ENCODE measurements at places on chromosomes 11 and 22. TPM values are rescaled to one million over a fixed set of nuclear protein-coding genes. Genes with fewer than 3 reads are reported as not detected.
A peak's percentile ranks its signal among the peaks of the same experiment; 100 is the strongest.

NCAPH2 gene
- 92.0 TPM for total RNA-seq

MS4A15 gene
- not detected for total RNA-seq

IFTAP gene
- 17.1 TPM for total RNA-seq

AIFM3 gene
- 3.1 TPM for total RNA-seq

SLC3A2 gene
- 410 TPM for total RNA-seq

OR5B12 gene
- total RNA-seq = not detected

BEST1 gene
- total RNA-seq = 1.1 TPM

DKK3 gene
- total RNA-seq = 11.9 TPM

HORMAD2 gene
- total RNA-seq = not detected

APOL4 gene
- total RNA-seq = 4.3 TPM

HSPB2 gene
- total RNA-seq = not detected

- no peaks in the 10 kb centered on the region for H3K27me3 ChIP-seq
- no peak overlapping the region for H3K4me3 ChIP-seq
- H3K36me3 ChIP-seq = no peaks in the 10 kb centered on the region
- H3K4me1 ChIP-seq = peaks cover 28% of the 10 kb centered on the region
- no peak for DNase-seq
Observed at GRCh38 chr22:30436196-30436595, 10.6 kb downstream of the MTFP1 start.

- H3K27ac ChIP-seq = no peak overlapping the region
- H3K4me3 ChIP-seq = no peak overlapping the region
- H3K4me1 ChIP-seq = no peaks in the 10 kb centered on the region
- H3K27me3 ChIP-seq = no peaks in the 10 kb centered on the region
- no peak for DNase-seq
- H3K36me3 ChIP-seq = peaks cover 60% of the 10 kb centered on the region
Observed at GRCh38 chr11:3685923-3686322, 14.7 kb upstream of the CHRNA10 start.

GRCh38 chr11:127017482-127017881, 16.9 kb upstream of the KIRREL3 start:
- H3K4me3 ChIP-seq = no peak overlapping the region
- no peaks in the 10 kb centered on the region for H3K36me3 ChIP-seq
- H3K27me3 ChIP-seq = peaks cover 11% of the 10 kb centered on the region
- peak; percentile 44 for DNase-seq
- peaks cover 28% of the 10 kb centered on the region for H3K4me1 ChIP-seq
- H3K27ac ChIP-seq = no peak overlapping the region

- no peaks in the 10 kb centered on the region for H3K27me3 ChIP-seq
- peaks cover 8% of the 10 kb centered on the region for H3K4me1 ChIP-seq
- H3K36me3 ChIP-seq = no peaks in the 10 kb centered on the region
- no peak overlapping the region for H3K4me3 ChIP-seq
Observed at GRCh38 chr11:117946156-117946841, 17.1 kb upstream of the TMPRSS13 start.

GRCh38 chr11:9719566-9720289, 55.9 kb downstream of the SWAP70 start:
- H3K27me3 ChIP-seq = no peaks in the 10 kb centered on the region
- no peak for DNase-seq
- no peak overlapping the region for H3K4me3 ChIP-seq

GRCh38 chr11:130420478-130421198, 7.8 kb downstream of the ADAMTS8 start:
- no peak for DNase-seq
- H3K4me1 ChIP-seq = no peaks in the 10 kb centered on the region
- no peak overlapping the region for H3K27ac ChIP-seq
- peaks cover 54% of the 10 kb centered on the region for H3K27me3 ChIP-seq
- no peaks in the 10 kb centered on the region for H3K36me3 ChIP-seq

DNA sequence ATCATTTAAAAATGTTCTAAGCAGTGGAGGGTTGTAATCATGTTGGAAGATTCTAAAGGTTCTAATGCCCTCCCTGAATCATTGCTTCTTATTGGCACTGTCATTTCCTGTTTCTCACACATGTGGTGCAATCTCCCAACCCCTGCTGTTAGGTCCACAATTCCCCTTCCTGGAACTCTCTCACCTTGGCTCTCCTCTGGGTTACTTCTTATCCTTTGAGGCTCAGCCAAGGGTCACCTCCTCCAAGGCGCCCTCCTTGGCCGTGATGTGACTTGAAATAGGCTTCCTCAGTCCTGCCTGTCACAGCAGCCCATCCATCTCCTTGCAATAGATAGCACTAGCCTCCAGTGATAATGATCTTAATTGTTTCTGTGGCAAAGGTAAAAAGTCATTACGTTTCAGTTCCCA, 149.8 kb downstream of the TTC17 start:
- DNase-seq = no peak
- H3K36me3 ChIP-seq = no peaks in the 10 kb centered on the region
- no peak overlapping the region for H3K4me3 ChIP-seq
- no peak overlapping the region for H3K27ac ChIP-seq
- H3K4me1 ChIP-seq = no peaks in the 10 kb centered on the region

GRCh38 chr22:29380032-29380781, 8.2 kb downstream of the AP1B1 start:
- H3K27me3 ChIP-seq = no peaks in the 10 kb centered on the region
- peaks cover 83% of the 10 kb centered on the region for H3K4me1 ChIP-seq
- H3K36me3 ChIP-seq = peaks cover 46% of the 10 kb centered on the region
- H3K4me3 ChIP-seq = no peak overlapping the region
- DNase-seq = no peak

GRCh38 chr11:11635443-11635842, 13.6 kb upstream of the GALNT18 start:
- no peaks in the 10 kb centered on the region for H3K36me3 ChIP-seq
- no peak for DNase-seq
- H3K27me3 ChIP-seq = peaks cover 7% of the 10 kb centered on the region
- H3K4me3 ChIP-seq = no peak overlapping the region

- no peak overlapping the region for H3K4me3 ChIP-seq
- peaks cover 22% of the 10 kb centered on the region for H3K4me1 ChIP-seq
- DNase-seq = peak; percentile 3
Observed at GRCh38 chr11:130772266-130773227, 143.7 kb downstream of the SNX19 start.

DNA sequence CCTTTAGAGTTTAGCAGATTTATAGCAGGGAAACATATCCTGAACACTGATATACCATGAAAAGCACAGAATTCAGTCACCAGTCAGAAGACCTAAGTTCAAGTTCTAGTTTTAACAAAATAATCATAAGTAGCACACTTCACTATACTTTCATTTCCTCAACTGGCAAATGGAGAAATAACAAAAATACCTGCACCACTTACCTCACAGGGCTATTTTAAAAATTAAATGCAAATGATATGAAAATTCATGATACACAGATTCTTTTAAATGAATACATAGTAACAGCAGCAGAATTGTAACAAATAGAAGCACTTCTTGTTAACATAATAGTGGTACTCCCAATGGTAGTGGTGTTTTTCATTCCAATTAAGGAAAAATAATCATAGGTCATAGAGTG, 139.0 kb downstream of the FCHSD2 start:
- peaks cover 23% of the 10 kb centered on the region for H3K4me1 ChIP-seq
- H3K36me3 ChIP-seq = no peaks in the 10 kb centered on the region
- H3K4me3 ChIP-seq = no peak overlapping the region
- no peaks in the 10 kb centered on the region for H3K27me3 ChIP-seq
- no peak for DNase-seq

DNA sequence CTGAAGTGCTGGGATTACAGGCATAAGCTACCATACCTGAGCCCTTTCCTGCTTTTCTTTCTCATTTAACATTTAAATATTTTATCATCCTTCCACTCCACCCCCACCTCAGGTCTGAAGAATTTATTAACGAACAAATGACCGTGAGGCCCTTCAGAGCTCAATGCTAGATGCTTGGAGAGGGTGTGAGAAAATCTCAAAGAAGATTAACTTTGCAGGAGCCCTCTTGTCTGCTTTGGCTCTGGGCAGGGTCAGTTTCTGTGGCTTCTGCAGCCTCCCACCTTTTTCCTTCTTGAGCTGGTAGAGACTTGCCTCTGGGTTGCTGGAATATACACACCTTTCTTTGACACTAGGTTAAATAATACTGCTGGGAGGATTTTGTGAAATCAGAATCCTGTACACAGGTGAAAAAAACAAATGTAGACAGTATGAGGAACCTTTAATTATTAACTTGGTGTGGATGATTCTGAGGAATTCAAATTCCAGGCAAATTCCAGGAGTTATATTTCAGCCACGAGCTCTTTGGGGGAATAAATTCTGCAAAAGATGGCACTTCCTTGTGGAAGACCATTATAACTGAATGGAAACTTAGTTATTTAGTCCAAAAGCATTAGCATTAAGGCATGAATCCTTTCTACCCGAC, 3.4 kb upstream of the ZBTB44 start:
- H3K4me1 ChIP-seq = peaks cover 38% of the 10 kb centered on the region
- H3K27ac ChIP-seq = peak overlapping the region; percentile 50
- H3K36me3 ChIP-seq = peaks cover 25% of the 10 kb centered on the region
- no peaks in the 10 kb centered on the region for H3K27me3 ChIP-seq
- peak overlapping the region; percentile 31 for H3K4me3 ChIP-seq

DNA sequence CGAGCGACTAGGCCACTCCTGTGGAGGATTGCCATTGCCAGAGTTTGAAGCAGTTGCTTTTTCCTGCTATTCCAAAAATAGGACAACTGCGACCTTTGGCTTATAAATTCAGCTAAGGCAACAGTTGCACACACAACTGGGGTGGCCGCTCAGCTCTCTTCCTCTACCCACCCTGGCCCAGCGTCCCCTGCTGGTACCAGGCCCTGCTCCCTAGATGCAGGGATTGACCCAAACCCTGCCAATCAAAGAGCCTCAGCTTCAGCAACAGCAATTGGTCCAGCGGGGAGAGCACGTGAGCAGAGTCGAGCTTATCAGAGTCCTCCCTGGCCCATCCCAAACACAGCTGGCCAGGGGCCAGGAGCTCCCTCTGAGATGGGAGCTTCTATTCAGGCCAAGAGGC, 22.0 kb upstream of the CABP2 start:
- peaks cover 17% of the 10 kb centered on the region for H3K4me1 ChIP-seq
- H3K27ac ChIP-seq = no peak overlapping the region
- H3K27me3 ChIP-seq = no peaks in the 10 kb centered on the region
- H3K36me3 ChIP-seq = no peaks in the 10 kb centered on the region
- peak; percentile 28 for DNase-seq

- H3K4me3 ChIP-seq = no peak overlapping the region
- H3K27me3 ChIP-seq = no peaks in the 10 kb centered on the region
- no peak overlapping the region for H3K27ac ChIP-seq
Observed at GRCh38 chr11:128246364-128246801, 341.0 kb downstream of the ETS1 start.

- no peak overlapping the region for H3K4me3 ChIP-seq
- H3K36me3 ChIP-seq = peaks cover 25% of the 10 kb centered on the region
- DNase-seq = peak; percentile 91
- peaks cover 32% of the 10 kb centered on the region for H3K4me1 ChIP-seq
Observed at GRCh38 chr22:46542011-46542985, 4.9 kb upstream of the CELSR1 start.

GRCh38 chr11:16945671-16946469, 68.3 kb downstream of the PLEKHA7 start:
- peak; percentile 82 for DNase-seq
- H3K36me3 ChIP-seq = peaks cover 10% of the 10 kb centered on the region
- H3K27me3 ChIP-seq = no peaks in the 10 kb centered on the region
- no peak overlapping the region for H3K4me3 ChIP-seq

- DNase-seq = no peak
- H3K4me1 ChIP-seq = peaks cover 19% of the 10 kb centered on the region
- H3K27me3 ChIP-seq = peaks cover 16% of the 10 kb centered on the region
Observed at GRCh38 chr22:27714068-27714467, 87.5 kb downstream of the MN1 start.

DNA sequence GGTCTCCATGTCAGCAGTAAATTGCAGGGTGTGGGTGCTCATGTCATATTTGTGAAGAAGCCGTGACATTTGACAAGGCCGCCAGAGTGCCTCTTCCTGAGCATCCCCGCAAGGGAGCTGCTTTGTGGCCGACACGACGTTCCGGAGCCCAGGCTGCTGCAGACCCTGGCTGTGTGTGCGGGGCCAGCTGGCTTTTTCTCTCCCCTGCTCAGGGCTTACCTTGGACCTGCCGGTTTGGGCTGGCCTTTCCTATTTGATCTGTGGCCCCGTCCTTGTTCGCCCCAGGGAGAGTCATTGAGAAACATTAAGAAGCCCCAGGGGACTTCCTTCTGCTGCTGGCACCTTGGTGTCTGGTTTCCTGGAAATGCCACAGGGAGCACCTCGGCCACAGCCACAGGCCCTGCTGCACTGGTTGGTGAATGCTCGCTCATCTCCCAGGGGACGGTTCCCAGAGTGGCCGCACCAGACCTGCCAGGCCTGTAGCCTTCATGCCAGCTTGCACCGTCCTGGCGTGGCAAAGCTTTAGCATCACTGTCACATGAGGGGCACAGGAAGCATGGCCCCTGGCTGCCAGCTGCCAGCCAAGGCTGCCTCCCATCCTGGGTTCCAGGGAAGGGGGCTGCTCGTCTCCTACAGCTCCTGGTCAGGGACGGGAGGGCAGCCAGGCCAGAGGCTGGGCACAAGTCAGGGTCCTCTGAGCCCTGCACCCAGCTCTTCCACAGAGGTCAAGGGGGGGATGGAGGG, 5.4 kb downstream of the GRK2 start:
- H3K4me3 ChIP-seq = no peak overlapping the region
- H3K36me3 ChIP-seq = peaks cover 39% of the 10 kb centered on the region
- peaks cover 22% of the 10 kb centered on the region for H3K4me1 ChIP-seq
- H3K27me3 ChIP-seq = no peaks in the 10 kb centered on the region

GRCh38 chr11:26622181-26622580, 50.1 kb upstream of the MUC15 start:
- H3K27me3 ChIP-seq = no peaks in the 10 kb centered on the region
- peaks cover 11% of the 10 kb centered on the region for H3K4me1 ChIP-seq
- H3K36me3 ChIP-seq = no peaks in the 10 kb centered on the region
- no peak overlapping the region for H3K4me3 ChIP-seq
- no peak for DNase-seq

DNA sequence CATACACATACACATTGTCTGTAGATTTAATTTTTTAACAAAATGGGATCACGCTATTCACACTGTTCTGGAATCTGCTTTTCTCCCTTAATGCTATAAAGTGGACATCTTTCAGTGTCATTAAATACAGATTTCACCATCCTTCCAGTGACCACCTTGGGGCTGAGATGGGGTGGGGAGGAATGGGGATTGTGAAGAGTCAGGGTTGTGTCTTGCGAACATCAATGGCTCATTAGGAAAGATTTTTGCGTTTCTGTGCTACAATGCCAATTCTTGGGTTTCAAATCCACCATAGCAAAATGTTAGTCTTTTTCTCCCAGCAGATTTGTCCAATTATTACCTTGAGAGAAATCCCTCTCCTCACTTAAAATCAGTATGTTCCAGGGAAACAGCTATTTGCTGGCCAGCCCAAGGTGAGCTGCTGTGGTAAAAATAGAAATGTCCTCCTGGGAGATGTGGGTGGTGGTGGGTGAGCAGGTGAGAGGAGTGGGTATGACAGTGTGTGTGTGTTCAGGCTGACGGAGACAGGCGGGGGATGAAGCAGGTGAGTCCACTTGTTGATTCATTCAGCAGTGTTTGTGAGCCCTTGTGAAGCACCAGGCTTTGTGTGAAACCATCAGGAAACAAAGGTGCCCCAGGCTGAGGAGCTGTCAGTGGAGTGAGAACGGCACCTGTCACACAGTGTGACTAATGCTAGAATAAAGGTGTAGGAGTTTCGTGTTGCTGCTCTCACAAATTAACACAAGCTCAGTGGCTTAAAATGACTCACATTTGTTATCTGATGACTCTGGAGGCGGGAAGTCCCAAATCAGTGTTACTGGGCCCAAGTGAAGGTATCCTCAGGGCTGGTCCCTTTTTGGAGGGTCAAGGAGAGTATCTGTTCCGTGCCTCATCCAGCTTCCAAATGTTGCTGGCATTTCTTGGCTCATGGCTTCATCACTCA, 1.7 kb upstream of the CBX6 start:
- peak overlapping the region; percentile 83 for H3K27ac ChIP-seq
- peak overlapping the region; percentile 82 for H3K4me3 ChIP-seq
- H3K4me1 ChIP-seq = peaks cover 36% of the 10 kb centered on the region
- no peaks in the 10 kb centered on the region for H3K27me3 ChIP-seq
